Erythroblast (primary cell): ENCODE measurements at places on chromosomes 13 and 19.
A peak's percentile ranks its signal among the peaks of the same experiment; 100 is the strongest.

- no peak for DNase-seq
Measured at GRCh38 chr19:33316541-33317264, 14.4 kb upstream of the CEBPA start.

GRCh38 chr19:38360839-38361631, 13.3 kb upstream of the PSMD8 start:
- DNase-seq = no peak

DNA sequence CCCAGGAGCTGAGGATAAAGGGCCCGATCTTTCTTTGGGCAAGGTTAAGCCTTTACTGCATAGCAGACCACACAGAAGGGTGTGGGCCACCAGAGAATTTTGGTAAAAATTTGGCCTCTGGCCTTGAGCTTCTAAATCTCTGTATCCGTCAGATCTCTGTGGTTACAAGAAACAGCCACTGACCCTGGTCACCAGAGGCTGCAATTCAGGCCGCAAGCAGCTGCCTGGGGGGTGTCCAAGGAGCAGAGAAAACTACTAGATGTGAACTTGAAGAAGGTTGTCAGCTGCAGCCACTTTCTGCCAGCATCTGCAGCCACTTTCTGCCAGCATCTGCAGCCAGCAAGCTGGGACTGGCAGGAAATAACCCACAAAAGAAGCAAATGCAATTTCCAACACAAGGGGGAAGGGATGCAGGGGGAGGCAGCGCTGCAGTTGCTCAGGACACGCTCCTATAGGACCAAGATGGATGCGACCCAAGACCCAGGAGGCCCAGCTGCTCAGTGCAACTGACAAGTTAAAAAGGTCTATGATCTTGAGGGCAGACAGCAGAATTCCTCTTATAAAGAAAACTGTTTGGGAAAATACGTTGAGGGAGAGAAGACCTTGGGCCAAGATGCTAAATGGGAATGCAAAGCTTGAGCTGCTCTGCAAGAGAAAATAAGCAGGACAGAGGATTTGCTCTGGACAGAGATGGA, 8.4 kb upstream of the CEACAM19 start:
- no peak for DNase-seq

DNA sequence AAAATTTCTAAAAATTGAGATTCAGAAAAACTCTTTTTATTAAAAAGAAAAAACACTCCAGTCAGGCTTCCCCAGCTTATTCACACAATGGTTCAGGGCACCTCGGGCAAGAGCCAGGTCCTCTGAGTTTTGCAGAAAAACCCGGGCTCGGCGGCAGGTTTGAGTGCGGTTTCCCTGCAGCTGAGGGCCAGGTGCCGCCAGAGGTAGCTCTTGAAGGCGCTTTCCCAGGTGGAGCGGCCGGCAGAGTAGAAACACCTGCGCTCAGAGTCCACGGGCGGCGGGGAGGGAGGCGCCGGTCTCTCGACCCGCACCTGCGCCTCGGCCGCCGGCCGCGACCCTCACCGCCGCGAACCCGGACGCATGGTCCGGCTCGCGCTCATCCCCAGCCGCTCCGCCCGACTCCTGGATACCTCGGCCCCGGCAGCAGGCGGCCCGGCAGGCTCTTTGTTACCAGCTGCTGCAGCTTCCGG, 444 bp downstream of the PROSER1 start:
- no peak for DNase-seq

GRCh38 chr19:43634506-43634871, 5.2 kb downstream of the CADM4 start:
- no peak for DNase-seq

DNA sequence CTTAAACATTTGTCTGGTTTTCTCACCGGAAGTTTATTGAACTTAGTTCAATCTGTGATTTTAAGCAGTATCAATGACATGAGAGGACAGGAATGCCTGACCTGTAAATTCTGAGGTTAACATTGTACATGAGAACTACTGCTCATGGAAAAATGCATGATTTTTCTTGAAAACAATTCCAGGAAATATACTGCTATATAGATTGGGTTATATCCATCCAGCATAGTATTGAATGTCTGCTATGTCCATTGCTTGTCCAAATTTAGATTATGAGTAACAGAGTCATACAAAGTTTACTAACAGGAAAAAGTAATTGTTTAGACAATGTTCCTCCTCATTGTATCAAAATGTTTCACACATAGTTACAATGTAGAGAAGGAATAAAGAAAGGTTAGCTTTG, 606.8 kb downstream of the DACH1 start:
- no peak for DNase-seq

DNA sequence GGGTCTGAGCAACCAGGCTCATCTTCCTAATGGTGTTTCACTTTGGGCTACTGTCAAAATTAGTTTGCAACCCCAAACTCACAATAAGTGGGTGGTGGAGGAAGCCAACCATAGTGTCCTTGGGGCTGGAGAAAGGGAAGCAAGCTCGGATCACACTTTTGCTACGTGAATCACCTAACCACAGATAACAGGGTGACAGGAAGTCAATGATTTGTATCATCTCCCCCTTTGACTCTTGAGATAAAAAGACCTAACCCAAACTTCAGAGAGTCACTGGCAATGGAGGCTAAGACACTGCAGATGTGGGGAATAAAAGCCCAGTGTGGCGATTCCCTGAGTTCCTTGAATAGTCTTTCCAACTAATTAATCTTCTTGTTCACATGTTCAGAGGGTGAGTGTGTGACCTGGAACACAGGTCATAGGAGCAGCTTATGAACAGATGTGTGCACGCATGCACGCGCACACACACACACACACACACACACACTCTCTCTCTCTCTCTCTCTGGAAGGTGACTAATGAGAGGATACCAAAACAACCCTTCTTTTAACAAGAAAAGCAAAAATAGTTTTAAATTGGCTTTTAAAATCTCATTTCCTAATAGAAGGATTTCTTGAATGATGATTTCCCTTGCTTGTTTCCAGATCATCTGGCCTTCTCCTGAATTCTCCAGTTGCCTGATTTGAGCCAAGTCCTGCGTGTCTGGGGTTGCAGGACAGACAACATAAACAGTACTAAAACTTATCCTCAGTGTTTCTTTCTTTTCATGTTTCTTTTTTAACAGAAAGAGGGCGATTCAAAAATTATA, 21.2 kb upstream of the DOCK9 start:
- DNase-seq = no peak

- no peak for DNase-seq
Measured at GRCh38 chr13:28041501-28041900, 53.0 kb upstream of the URAD start.

DNA sequence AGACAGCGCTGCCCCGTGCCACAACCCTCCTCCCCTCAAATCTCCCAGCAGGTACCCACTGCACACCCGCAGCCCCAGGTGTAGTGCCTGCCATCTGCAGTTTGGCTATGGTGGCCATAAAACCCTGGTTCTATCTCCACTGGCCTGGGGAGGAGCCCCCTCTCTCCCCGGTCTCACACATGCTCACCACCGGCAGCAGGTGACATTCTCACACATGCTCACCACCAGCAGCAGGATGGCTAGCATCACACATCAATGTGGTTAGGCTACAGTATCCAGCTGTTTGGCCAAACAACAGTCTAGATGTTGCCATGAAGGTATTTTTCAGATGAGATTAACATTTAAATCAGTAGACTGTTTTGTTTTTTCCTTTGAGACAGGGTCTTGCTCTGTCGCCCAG, 31.1 kb downstream of the ELL start:
- DNase-seq = no peak

DNA sequence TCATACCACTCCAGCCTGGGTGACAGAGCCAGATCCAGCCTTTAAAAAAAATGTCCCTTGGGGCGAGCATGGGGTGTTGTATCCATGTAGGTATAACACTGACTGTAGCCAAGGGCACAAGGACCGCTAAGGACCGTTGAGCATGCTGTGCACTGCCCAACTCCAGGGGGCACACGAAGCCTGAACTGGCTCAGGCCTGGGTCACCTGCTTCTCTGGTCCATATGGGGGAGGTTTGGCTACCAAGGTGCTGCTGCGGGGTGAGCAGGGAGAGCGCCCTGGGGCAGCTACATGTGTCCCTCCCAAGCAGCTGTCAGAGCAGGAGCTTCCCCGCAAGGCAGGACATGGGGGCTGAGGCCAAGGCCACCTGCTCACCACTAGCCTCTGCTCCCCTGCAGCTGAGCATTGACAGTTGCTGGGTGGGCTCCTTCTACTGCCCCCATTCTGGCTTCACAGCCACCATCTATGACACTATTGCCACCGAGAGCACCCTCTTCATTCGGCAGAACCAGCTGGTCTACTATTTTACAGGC, 16.3 kb downstream of the CATSPERG start:
- DNase-seq = no peak

GRCh38 chr13:33213797-33214196, 71.8 kb downstream of the STARD13 start:
- no peak for DNase-seq

- DNase-seq = no peak
Measured at GRCh38 chr13:37139356-37139755, 33.9 kb upstream of the CSNK1A1L start.

GRCh38 chr19:4534836-4535658, at the start of gene PLIN5:
PLIN5 (minus strand) TSS chr19:4535224; CDS start chr19:4534074, 1,150 bp downstream.
- DNase-seq = peak; percentile 89

GRCh38 chr13:66553391-66553790, 676.7 kb downstream of the PCDH9 start:
- no peak for DNase-seq

GRCh38 chr13:29487466-29488454, 107.7 kb downstream of the SLC7A1 start:
- DNase-seq = no peak

GRCh38 chr19:17346109-17346671, 8.8 kb downstream of the GTPBP3 start:
- DNase-seq = peak; percentile 86

GRCh38 chr13:83819156-83819555, 63.1 kb downstream of the SLITRK1 start:
- no peak for DNase-seq

- no peak for DNase-seq
Measured at GRCh38 chr19:2495651-2496316, 19.9 kb downstream of the GADD45B start.

DNA sequence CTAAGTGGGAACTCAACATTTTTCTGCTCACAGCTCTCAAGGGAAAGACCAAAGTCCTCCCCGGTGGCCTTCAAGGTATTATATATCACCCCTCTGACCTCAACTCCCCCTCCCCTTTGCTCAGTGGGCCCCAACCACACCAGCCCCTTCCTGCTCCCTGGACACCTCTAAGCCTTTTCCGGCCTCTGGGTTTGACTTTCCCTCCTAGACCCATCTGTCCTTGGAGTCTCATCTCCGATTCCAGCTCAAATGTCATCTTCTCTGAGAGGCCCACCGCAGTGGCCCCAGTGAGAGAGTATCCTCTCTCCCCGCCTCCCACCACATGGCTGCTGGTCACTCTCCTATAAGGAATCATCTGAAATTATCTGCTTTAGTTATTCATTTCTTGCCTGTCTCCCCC, 941 bp upstream of the UHRF1 start:
- DNase-seq = no peak

- DNase-seq = peak; percentile 76
Measured at GRCh38 chr13:95267662-95268342, 33.4 kb downstream of the ABCC4 start.

- no peak for DNase-seq
Measured at GRCh38 chr13:95260031-95260525, 41.2 kb downstream of the ABCC4 start.

DNA sequence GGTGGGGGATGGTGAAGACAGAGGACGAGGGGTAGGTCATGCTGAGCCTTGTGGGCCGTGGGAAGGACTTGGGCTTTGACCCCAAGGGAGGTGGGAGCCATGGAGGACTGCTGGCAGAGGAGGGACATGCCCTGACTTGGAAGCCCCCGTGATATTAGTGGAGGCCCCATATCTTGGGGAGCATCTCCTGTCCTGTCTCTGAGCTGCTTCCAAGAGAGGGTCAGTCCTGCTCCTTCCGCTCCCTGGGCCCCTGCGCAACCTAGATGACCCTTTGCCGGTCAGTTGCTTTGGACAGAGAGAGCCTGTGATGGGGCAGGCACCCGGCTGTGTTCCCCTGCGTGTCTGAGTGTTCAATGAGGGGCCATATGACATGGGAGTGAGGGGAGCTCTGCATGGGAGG, 5.2 kb downstream of the TLE6 start:
- no peak for DNase-seq

- DNase-seq = no peak
Measured at GRCh38 chr19:51204321-51204720, 20.6 kb upstream of the CD33 start.

DNA sequence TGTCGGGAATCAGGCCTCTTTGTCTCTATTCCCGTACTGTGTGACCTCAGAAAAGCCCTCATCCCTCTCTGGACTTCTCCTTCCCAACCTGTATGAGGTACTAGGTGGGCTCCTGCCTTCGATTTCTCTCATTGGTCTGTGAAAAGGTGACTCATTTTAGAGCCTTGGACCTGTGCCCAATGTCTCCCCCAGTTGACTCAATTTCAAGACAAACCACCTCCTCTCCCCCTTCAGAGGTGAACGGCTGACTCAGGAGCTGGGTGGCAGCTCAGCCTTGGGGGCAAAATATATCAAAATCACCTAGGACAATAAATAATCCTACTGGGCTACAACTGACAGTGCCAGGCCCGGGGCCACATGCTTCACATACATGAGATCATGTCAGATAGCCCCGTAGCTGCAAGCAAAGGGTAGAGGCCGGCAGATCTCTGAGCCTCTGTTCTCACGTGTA, 630 bp downstream of the COQ8B start:
- peak; percentile 78 for DNase-seq
